ENCODE measurements at places on chromosomes 3 and 15.

DNA sequence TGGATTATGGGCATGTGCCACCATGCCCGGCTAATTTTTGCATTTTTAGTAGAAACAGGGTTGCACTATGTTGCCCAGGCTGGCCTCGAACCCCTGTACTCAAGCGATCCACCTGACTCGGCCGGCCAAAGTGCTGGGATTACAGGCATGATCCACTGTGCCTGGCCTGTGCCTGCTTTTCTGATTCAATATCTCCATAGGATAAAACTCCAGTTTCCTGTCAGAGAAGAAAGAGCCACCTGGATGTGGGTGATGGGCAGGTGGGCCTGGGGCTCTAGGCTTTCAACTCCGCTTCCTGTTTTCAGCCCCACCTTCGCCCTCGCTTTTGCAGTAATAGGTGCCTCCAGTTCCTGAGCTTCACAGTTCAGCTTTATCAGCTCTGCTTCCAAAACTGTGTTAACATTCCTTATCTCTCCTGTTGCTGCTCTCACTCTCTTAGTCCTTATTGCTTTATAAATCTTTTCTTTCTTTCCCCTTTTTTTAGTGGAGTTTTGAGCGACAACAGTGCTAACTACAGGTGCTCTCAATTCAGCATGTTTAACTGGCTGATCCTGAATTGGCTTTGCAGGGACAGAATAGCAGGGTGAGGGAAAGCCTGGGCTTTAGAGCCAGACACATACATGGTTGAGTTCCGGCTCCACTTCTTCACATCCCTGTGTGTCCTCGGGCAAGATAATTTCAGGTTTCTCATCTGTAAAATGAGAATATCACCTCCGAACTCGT is 21.1 kb upstream of the PDE8A start:
- DNase-seq: no peak

DNA sequence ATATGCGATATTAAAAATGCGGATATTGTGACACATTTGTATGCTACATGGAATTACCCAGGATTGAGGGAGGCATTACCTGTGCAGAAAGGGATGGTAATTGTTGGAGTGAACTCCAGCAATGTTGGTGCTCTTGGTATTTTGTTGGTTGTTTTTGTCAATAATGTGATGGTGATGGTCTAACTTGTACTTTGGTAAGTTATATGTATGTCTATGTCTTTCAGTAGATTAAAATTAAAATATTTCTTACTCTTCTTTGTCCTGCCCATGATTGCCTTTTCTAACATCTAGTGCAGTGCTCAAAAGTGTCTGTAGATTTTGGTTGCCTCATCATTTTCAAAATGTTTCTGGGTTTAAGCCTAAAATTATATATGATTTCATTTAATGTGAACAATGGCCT is 192.7 kb downstream of the ROBO2 start:
- DNase-seq: no peak

GRCh38 chr3:25901796-25902195 is 111.9 kb downstream of the OXSM start:
- no peak for DNase-seq

- peak; percentile 16 for DNase-seq
Observed at GRCh38 chr15:32802286-32802936, 84.6 kb downstream of the GREM1 start.

DNA sequence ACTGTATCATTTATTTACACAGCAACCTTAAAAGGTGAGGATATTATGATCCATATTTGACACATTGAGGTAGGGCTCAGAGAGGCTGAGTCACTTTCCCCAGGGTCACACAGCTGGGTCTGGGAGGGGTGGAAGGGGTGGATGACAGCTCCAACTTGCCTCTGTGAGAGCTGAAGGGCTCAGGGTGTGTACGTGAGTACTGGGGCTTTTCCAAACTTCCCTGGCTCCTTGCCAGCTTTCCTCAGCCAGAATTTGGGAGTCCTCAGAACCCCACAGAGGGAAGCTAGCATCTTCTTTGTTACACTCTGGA is 58.3 kb upstream of the SLC6A11 start:
- DNase-seq: peak; percentile 60

GRCh38 chr15:48975472-48976419 is 12.0 kb upstream of the SHC4 start:
- DNase-seq: peak; percentile 86

Measured in activated CD4-positive, alpha-beta T cell treated with anti-CD3 and anti-CD28 coated beads for 48 hours (primary cell).